ENCODE measurements at places on chromosomes 3 and 15.

GRCh38 chr15:45794304-45794703 is 159.5 kb downstream of the SQOR start:
- no peak for DNase-seq

GRCh38 chr15:31339558-31339895 is 12.9 kb downstream of the KLF13 start:
- no peak for DNase-seq

DNA sequence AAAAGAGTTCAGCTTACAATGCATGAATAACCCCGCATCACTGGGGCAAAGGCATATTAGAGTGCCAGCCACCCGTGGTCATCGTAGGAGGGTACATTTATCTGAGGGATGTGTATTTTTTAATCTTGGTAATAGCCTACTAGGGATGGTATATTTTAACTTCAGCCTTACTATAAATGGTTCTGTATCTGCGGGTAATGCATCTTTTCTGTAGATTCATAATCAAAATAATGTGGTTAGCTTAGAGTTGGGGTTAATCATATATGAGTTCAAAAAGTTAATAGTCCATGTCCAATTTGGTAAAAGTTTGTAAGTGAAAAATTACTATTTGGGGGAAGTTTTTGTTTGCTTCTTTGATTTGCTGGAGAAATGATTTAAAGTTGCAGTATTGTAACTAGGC is 263.7 kb upstream of the UBE2E1 start:
- DNase-seq, result no peak

- no peak for DNase-seq
These were observed 106.2 kb upstream of the CHMP2B start for GRCh38 chr3:87120881-87121280.

Measured in stimulated activated CD4-positive, alpha-beta T cell treated with anti-CD3 and anti-CD28 coated beads, Interleukin-2, amount 100 ng/mL, for 24 hours (primary cell).